ENCODE measurements at places on chromosomes 7 and 10.

DNA sequence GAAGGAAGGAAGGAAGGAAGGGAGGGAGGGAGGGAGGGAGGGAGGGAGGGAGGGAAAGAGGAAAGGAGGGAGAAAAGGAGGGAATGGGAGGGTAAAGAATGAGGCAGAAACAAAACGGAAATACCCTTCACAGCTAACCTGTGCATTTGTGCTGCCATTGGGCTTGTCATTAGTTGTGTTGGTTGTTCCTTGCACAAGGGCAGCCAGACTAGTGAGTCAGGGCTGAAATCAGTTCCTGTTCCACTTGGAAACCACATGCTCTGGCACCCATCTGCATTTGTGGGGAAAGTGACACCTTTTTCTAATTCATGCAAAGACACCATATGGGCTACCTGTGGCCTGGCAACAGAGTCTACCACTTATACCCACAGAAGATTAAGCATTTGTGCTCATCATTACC lies 1004.0 kb upstream of the C7orf33 start:
- DNase-seq, result no peak

DNA sequence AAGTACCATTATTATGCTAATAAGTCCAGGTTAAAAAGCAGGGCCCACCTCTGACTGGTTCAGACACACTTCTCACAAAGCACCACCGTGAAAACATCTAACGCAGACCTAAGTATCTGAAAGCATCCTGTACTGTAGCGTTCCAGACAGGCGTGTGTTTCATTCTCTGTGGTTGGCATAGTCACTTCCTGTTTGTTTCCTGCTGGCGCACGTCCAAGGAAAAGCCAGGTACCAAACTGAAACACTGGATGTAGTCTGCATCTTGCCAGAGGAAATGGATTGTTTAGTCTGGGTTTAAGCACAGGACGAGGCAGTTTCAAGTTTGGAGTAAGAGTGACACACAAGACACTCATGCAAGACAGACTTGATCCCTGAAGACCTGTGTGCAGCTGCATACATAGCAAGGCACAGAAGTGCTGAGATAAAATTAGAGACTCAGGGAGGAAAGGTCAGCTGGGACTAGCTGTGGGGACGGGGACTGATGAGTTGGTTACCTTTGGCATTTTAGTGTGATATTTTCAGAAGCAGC lies 23.3 kb downstream of the BPGM start:
- peak; percentile 54 for DNase-seq

DNA sequence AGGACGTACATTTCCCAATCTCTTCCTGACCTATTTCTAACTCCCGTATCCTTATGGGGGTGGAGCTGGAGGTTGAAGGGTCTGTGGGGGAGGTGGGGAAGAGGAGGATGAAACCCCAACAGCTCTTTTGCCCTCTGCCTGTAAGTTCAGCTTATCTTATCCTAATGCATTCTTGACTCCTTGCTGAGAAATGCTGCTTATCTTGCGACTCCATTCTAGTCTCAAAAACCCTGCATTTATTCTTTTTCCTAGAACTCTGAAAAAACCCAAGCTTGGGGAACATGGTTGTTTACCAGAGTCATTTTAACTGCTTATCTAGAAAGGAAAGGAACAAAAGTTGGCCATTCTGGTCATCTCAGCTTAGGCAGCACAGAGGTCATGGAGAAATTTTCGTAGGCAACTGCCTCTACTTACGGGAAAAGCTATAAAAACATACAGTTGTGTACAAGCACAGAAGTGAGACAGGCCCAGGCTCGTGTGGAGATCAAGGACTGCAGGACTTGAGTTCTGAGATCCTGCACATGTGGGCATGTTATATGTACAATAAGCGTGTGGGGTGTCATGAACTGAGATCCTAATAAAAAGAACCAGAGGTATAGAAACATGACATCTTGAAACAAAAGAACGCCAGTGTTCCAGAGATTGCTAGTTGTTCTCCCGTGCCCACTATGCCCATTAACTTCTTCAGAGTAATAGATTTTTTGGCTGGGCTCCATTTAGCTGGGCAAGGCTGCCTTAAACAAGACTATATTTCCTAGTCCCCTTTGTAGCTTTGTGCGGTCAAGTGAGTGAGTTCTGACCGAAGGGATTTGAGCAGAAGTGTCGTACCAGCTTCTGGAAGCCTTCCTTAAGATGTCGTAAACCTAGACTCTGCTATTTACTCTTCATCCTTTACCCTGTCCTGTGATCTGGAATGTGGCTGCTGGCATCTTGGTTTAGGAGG lies 9.6 kb downstream of the INMT start:
- DNase-seq, result no peak

GRCh38 chr10:119198438-119198837 lies 8.9 kb upstream of the GRK5 start:
- no peak for DNase-seq

DNA sequence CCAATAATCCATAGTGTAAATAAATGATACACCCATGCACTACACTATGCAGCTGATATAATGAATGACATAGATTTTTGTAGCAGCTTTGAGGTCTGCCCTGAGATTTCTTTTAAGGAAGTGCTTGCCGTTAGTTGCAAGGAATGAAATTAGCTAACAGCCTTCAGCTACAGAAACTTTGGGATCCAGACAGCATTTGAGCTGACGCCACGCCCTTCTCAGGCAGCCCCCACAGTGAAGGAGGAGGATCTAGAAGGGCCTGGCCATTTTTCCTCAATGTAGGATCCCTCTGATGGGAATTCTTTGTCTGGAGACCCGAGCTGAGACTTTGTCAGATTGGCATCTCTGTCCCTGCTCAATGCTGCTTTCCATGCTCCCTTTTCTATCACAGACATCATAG lies 6.1 kb upstream of the PDK4 start:
- no peak for DNase-seq

DNA sequence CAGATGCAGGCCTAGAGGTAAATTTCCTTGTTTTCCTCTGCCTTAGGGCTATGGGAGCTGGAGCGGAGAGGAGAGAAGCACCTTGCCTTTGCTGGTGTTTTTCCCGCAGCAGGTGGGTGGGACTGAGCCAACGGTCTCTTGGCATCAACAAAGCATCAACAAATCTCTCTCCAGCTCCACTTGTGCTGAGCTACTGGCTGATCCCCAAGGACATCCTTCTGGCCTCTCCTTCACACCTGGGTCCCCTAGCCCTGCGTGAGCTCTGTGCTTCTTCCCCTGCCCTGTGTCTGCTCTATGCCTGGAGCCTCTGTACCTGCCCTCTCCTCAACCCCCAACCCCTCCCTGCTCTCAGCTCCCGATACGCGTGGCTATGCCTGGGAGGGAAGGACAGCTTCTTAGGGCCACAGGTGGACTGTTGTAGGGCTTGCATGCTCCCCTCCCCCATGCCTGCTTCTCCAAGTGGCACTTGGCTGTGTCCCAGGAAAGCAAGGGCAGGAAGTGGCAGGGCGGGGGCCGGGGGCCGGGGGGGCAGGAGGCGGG lies 3.2 kb upstream of the CLDN4 start:
- peak; percentile 97 for DNase-seq

GRCh38 chr10:66209025-66209424 lies 716.8 kb upstream of the LRRTM3 start:
- no peak for DNase-seq

GRCh38 chr10:88682491-88682890 lies 18.2 kb downstream of the LIPF start:
- DNase-seq, result no peak

DNA sequence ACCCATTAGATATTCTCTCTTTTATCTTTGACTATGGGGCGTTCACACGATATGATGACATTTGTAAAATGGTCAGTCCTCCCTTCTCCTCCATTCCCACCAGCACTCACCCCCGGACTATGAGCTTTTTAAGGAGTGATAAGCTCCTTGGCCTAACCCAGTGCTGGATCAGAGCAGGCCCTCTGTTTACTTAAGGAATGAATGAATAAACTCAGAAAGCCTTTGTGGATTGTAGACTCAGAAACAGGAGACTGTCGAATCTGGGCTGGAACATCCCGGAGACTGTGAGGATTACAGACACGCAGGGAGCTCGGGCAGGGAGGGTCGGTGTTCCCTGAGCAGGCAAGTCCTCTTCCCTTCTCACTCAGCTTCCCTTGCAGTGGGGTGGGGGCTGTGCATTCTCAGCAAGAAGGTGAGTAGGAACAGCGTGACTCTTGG lies 6.8 kb upstream of the ZCCHC24 start:
- DNase-seq, result no peak

DNA sequence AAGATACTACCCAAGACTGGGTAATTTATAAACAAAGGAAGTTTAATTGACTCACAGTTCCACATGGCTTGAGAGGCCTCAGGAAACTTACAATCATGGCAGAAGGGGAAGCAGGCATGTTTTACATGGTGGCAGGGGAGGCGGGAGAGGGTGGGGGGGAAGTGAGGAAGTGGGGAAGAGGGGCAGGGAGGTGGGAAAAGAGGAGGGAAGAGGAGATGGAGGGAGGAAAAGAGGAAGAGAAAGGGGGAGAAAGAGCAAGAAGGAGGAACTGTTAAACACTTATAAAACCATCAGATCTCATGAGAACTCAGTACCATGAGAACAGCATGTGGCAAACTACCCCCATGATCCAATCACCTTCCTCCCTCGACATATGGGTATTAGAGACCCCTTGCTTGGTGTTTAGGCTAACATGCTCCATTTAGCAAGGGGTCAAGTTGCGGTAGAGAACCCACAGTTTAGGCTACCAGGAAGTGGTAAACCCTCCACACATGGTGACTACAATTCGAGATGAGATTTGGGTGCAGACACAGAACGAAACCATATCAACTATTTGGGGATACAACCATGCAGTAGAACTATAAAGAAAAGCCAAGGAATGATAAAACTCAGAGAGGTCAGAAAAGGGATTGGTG lies 3.5 kb upstream of the LMBR1 start:
- no peak for DNase-seq

Data from NCI-H2029 treated with DMSO at 0.1 percent for 48 hours (cell line).